ENCODE measurements at places on chromosomes 12 and 14.

- DNase-seq, result no peak
Measured at GRCh38 chr12:54443446-54443845, 24.4 kb upstream of the ITGA5 start.

DNA sequence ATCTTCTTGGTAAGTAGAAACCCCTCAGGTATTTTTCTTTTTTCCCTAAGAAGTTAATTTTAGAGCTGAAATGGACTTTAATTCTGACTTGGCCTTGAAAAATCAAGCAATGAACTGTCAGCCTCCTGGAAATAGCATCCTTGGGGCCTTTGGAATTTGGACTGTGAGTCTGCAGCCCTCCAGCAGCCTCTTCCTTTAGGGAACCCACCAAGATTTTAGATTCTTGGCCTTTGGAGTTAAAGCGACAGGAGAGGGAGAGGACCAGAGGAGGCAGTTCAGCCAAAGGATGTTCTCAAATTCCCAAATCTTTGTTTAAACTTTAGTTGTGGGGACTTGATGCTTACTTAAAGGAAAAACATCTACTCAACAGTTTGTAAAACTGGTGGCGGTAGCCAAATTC lies 288.6 kb downstream of the AACS start:
- no peak for DNase-seq

DNA sequence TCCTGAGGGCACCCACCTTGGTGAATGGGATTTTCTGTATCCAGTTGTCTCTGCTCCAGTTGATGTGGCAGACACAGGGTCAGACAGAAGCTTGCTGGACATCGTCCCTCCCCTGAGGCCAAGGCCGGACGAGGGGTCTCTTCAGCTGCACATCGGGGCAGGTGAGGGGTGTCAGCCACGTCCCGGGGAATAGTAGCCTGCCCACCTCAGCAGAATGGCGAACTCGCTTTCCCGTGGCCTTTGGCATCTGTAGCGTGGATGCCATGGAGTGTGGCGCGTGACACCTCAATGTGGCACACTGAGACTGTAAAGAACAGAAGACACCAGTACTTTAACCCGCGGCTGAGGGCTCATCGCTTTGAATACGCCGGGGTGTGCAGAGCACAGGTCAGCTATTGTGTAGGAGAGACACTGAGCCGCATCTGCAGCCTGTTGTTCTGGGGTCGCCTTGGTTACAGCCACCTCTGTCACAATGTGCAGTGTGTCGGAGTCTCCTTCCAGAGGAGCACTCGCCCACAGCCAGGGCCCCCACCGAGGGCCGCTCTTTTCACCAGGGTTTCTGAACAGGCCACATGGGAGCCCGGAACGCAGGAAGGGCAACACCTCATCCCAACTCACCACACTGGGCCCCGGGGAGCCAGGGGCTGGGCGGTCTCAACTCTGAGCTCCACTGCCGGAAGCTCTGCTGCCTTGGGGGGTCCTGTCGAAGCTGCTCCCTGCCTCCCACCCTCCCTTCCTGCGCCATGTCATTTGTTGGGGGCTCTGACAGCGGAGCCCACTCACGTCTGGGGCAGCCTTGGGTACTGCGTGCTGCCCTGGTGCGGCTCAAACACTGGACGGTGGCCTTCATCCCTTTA lies 77.0 kb downstream of the ADGRD1 start:
- no peak for DNase-seq

DNA sequence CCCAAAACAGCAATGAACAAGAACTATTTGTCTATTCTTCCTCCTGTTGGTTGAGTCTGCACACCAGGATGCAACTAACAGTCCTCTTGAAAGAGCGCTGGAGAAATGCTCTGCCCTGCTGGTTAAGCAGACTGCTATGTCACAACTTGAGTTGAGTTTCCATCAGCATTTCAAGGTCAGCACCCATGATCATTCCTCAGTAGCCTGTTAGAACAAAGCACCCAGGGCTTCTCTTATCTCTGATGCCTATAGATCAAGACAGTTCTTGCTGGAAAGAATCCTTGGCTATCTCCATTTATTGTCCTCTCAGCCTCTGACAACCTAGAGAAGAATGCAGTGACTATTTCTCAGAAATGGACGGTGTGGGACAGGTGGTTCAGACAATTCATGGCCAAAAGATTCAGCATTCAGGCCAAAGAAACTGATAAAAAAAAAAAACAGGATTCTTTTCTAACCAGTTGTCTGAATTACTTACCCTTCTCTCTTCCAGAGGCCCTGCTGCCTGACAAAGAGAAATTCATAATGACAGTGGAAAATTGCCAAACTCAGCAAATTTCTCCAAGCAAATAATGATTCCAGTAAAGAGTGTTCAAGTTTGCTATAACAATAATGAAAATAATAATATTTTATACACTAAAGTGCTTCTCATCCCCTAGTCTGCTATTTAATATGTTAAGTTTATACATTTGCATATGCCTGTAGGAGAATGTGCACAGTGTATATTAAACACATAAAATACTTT lies 306.7 kb downstream of the EMP1 start:
- DNase-seq, result no peak

DNA sequence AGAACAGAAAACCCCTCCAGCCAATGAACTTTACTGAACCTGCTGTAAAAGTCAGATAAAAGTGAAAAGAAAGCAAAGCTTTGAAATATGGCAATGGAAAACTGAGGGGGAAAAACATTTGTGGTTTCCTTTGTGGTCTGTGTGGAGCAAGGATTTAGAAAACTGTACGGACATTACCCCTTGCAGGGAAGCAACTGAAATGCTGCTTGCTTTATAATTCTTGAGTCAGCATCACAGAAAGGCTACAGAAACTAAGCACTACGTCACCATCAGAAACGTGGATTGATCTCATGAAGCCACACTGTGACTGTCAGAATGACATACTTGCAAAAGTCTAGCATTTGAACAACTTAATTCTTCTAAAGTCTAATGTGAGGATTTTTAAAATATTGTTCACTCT lies 2.4 kb upstream of the KCNC2 start:
- DNase-seq, result no peak

GRCh38 chr12:3685830-3686229 lies 67.1 kb downstream of the CRACR2A start:
- no peak for DNase-seq

GRCh38 chr12:56315249-56315621 lies 553 bp downstream of the CNPY2 start:
- DNase-seq, result no peak

- DNase-seq, result no peak
Measured at GRCh38 chr14:21668377-21668776, 5.2 kb downstream of the OR4E1 start.

DNA sequence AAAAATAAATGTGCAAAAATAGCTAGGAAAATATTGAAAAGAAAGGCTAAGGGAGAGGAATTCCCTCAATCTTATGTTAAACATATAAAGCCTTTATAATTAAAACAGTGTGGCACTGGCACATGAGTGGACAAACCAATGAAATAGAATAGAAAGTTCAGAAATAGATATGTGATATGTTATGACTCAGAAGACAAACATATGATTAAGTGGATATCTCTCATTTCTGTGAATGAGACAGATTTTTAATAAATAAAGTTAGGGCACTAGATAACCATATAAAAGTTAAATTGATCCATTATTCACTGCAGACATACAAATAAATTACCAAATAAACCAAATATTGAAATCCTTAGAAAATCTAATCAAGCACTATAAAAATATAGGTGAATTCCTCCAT lies 73.0 kb downstream of the ALG10B start:
- DNase-seq, result no peak

DNA sequence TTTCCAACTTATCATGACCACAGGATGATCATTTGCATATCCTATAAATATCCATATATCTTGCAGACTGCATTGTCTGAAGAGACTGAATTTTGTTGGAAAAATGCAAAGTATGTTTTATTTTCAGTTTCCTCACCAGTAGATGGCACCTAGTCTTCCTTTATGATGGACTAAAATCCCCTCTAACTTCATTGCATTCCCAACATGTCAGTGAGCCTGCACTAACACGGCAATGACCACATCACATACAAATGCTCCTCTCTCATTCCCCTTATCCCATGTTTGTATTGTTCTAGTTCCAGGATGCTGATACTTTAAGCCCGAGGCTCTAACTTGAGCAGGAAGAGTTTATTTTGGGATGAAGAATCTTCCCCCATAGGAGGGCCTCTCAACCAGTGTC lies 24.7 kb upstream of the MYBPC1 start:
- DNase-seq, result no peak

DNA sequence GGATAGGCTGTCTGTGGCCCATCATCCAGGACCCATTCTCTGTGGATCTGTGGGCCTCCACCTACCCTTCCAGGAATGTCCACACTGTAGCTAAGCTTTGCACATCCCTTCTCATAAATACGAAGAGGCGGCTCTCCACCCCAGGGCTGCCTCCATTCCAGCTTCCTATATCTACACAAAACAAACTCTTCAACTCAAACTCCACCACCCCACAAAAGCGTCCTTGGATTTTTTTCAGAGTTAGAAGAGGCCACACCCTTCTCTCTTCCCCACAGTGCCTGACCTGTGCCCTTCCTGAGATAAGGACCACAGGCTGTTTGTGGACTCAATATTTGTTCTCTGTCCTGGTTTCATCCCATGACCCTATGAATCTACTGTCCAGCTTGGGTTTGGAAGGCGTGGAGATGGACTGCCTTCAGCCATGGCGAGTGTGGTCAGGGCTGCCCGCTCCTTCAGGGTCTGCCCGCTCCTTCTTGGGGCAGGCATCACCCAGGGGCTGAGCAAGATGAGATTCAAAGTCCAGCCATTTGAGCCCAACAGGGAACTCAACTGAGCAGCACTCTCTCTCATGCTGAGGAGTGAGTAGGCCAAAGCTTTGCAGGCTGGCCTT lies 13.0 kb upstream of the SERPINA12 start:
- DNase-seq, result no peak

- DNase-seq, result no peak
Measured at GRCh38 chr12:99427104-99427503, 220.4 kb upstream of the GARIN6 start.

GRCh38 chr12:101773650-101774162 lies 34.4 kb upstream of the SYCP3 start:
- peak; percentile 19 for DNase-seq

DNA sequence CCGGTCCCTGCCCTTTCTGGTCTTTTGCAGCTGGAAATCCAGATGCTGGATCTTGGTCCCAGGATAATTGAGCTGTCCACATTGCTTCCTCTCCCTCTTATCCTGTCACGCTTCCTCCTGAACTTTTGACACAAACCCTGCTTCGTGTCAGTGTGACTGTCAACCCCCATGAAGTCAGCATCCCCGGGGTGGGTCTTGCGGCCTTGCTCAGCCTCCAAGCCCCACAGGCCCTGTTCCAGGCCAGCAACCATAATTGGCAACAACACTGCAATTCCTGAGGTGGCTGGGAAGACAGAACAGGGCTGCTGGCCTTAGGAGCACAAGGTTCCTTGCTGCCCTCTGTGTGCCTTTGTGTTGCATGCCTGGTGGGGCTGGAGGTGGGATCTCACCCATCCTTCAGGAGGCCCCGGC lies 74.9 kb downstream of the NTF3 start:
- DNase-seq, result no peak

DNA sequence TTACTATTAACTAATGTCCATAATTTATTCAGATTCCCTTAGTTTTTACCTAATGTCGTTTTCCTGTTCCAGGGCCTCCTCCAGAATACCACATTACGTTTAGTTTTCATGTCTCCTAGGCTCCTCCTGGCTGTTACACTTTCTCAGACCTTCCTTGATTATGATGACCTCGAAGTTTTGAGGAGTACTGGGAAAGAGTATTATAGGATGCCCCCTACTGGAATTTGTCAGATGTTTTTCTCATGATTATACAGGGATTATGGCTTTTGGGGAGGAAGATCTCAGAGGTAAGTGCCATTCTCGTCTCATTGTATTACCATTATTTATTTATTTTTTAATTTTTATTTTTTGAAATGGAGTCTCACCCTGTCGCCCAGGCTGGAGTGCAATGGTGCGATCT lies 17.7 kb upstream of the C1S start:
- no peak for DNase-seq

DNA sequence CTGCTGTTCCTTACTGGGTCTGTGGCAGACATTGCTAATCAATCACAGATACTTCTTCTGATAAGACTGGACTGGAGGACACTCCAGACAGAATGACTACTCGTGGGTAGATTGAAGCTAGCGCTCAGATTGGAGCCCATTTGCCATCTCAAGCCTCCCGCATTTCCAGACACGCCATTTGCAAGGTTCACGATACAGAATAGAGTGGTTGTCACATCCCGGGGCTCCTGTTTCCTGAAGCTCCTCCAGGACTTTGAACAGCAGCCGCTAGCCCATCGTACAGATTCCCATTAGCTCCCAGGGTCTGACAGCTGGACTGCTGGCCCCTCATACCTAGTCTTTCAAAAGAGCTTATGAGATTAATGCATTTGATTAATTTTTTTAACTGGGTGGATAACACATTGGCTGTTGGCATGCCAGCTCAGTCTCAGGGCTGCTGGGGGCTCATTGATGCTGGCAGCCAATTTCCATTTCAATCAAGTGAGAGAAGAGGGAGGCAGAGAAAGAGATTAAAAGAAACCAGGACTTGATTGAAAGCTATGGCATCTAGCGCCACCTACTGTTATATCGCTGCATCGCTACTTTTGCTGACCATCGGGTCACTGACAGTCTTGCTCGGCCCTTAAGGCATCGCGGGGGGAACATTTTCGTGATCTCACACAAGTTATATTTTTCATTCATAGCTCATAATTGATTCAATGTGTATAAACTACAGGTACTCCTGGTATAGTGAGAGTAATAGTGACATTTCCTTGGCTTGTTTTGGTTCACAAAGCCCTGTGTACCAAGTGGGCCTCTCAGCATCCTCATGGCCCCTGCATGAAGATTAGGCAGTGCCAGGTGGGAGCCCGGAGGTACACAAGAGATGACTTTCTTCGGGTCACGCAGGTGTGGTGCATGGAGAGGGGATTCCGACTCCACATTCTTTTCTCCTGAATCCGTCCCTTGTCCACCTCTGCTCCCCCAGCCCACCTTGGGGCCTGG lies 78.6 kb downstream of the CCDC60 start:
- DNase-seq, result peak; percentile 12

DNA sequence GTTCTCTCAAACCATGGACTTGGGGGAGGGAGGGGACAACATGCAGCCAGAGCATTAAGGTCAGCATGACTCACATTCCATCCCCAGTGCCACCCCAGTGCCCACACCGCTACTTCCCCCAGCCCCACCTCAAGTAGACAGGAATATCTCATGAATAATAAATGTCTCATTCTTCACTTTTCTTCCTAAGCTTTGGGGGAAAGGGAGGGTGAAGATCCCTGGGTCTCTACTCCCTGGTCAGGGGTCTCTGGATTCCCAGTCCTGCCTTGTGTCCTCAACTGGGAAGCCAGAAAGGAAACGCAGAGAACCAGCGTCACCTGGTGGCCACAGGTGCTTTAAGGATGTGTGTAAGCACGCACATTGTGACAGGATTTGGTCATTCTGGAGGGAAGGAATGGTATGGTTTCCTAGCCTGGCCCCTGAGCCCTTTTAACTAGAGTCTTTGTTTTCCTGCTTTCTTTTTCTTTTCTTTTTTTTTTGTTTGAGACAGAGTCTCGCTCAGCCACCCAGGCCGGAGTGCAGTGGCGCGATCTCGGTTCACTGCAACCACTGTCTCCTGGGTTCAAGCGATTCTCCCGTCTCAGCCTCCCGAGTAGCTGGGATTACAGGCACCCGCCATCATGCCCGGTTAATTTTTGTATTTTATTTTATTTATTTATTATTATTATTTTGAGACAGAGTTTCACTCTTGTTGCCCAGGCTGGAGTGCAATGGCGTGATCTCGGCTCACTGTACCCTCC lies 3.4 kb downstream of the GPR84 start:
- no peak for DNase-seq
